CD4-positive, alpha-beta T cell treated with Interferon alpha-2 for 1 hour (primary cell): ENCODE measurements at places on chromosomes 5 and 9.

DNA sequence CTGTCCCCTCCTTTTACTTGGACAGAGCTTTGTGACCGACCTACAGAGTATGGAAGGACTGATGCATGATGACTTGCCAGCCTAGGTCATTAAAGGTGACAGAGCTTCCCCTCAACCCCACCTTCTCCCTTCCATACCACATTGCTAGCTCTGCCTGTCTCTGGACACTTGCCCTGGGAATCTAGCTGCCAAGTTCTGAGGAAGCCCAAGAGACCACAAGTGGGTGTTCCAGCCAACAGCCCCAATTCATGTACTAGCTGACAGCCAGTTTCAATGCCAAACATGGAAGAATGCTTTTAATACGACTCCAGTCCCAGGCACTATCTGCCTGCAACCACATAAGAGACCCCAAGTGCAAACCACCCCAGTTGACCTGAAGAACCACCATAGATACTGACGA, 477.1 kb downstream of the SPOCK1 start:
- no peak for DNase-seq

- DNase-seq, result no peak
These were observed 86.0 kb upstream of the EQTN start for GRCh38 chr9:27382975-27383374.

GRCh38 chr5:65892801-65893200, 33.6 kb upstream of the ERBIN start:
- DNase-seq, result no peak

GRCh38 chr5:54756796-54757402, 228.5 kb downstream of the ESM1 start:
- no peak for DNase-seq

- DNase-seq, result no peak
These were observed 360.7 kb upstream of the CDH10 start for GRCh38 chr5:25005431-25005830.

- DNase-seq, result no peak
These were observed 323.9 kb downstream of the ADGRV1 start for GRCh38 chr5:90882448-90882847.

- DNase-seq, result no peak
These were observed 18.6 kb downstream of the IRX2 start for GRCh38 chr5:2732850-2733249.

DNA sequence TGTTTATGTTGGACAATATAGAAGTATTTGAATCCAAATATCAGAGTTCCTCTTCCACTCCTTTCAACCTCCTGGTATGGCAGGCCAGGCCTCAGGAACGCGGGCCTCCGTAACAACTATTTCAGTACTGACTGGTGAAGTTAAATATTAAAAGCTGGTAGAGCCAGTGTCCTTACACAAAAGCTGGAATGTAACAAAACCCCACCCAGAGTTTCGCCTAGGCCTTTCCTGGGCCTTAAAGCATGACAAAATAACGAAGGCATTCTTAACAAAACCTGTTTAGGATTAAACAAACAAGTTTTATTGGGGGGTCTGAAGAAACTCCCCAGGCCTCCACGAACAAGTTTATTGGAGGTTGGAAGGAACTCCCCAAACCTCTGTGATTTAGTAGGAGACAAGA, 61.6 kb upstream of the GNE start:
- no peak for DNase-seq

DNA sequence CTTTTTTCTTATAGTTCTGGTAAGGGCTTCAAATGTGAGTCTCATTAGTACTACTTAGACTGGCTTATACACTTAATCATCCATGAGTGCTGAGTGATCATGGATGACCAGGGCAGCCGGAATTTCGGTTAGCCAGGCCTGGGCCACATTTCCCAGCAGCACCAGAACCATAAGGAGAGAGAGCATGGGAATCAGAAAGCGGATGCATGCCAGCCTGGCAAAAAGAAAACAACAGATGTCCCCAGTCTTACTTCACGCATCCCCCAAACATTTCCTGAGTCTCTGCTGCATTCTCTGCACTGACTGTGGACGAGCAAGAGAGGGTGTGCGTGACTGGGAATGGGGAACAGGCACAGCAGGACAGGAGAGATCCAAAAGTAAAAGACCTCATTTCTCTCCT, 371.1 kb upstream of the ZNF608 start:
- no peak for DNase-seq

DNA sequence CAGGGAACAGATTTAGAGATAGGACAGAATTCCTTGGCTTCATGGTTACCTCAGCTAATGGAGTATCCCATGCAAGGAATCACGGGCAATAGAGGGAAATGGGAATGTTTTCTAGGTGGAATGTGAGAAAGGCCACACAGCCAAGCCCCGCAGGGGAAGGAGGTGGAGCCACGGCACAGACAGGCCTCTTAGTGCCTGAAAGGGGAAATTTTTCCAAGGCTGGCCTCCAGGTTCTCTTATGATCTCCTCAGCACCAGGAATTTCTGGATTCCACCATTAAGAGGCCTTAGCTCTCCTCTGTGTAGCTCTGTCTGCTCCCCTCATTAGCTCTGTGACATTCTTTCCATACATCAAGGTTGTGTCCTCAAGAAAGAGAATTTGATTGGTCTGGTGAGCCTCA, 124.7 kb downstream of the GALNT10 start:
- DNase-seq, result no peak

- no peak for DNase-seq
These were observed 113.8 kb downstream of the MARCHF11 start for GRCh38 chr5:16065831-16066230.

GRCh38 chr9:88775037-88775471, 216.2 kb upstream of the S1PR3 start:
- DNase-seq, result no peak

GRCh38 chr9:98249771-98250170, 5.7 kb downstream of the TBC1D2 start:
- no peak for DNase-seq

GRCh38 chr9:8809741-8810140, 1010.2 kb upstream of the DMAC1 start:
- DNase-seq, result no peak

DNA sequence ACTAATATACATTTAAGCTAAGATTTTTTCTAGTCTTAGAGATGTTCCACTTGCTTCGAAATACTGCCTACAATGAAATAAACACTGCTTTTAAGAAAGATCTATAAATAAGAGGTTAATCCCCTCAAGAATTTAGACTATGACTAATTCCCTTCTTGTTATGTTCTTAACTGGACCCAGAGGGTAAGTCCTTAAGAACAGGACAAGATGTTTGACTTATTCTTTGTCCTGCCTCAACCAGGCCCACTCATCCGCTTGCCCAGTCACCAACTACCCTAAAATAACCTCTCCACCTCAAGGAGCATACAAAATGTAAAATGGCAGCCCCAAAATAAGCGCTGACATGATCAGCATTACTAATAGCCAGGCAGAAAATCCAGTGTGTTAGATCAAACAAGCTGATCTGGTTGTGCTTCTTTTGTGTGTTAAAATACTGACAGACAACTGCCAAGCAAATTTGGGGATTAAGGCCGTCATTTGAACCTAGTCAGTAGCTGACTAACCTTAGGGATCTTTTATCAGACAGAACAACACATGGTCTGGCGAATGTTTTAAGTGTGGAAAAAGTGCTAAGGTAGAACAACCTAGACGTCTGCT, 93.7 kb upstream of the SMC5 start:
- DNase-seq, result no peak

DNA sequence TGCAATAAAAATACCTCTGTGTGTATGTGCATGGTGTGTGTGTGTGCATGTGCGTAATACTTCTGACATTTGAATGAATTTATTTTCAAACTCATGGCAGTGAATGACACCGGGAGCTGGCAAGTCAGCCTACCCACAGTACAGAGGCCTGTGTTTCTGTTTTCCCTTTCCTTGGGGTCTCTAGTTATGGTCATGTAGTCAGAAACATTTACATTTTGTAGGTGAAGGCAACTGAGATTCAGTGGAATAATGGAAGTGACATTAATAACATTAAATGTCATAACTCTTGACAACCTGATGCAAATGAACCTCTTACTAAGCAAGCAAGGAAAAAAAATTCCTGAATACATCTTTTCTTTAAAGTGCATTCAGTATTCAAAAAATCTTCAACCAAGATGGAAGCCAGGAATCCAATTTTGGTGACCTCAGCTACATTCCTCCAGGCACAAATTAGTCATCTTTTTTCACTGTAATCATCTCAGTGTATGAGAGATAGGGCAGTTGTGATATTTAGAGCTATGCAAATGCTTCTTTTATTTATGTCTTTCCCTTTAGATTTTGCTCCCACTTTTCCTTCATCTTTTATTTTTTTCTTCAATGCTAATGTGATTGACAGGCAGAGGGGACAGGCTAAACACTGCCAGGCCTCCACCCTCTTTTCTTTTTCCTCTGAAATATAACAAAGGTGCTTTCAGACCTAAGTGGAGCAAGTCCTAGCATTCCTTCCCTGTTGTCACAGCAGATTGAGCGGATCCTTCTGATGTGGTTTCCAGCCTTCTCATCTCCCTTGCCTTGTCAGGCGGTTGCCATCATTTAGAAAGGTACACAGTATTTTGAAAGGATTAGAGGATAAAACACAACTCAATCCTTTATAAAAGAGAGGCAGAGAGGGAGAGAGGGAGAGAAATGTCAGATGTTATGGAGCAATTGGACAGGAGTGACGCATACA, 569.8 kb upstream of the ADAMTS16 start:
- no peak for DNase-seq
